Activated CD4-positive, alpha-beta T cell treated with anti-CD3 and anti-CD28 coated beads, Interleukin-2, amount 10 ng/mL, durations not matched to agents 24 days and 14 days (primary cell): ENCODE measurements at places on chromosomes 1 and 21. TPM values are rescaled to one million over a fixed set of nuclear protein-coding genes. Genes with fewer than 3 reads are reported as not detected.

The PSEN2 gene
- total RNA-seq = 10.4 and 10.7 TPM in 2 replicates

DNA sequence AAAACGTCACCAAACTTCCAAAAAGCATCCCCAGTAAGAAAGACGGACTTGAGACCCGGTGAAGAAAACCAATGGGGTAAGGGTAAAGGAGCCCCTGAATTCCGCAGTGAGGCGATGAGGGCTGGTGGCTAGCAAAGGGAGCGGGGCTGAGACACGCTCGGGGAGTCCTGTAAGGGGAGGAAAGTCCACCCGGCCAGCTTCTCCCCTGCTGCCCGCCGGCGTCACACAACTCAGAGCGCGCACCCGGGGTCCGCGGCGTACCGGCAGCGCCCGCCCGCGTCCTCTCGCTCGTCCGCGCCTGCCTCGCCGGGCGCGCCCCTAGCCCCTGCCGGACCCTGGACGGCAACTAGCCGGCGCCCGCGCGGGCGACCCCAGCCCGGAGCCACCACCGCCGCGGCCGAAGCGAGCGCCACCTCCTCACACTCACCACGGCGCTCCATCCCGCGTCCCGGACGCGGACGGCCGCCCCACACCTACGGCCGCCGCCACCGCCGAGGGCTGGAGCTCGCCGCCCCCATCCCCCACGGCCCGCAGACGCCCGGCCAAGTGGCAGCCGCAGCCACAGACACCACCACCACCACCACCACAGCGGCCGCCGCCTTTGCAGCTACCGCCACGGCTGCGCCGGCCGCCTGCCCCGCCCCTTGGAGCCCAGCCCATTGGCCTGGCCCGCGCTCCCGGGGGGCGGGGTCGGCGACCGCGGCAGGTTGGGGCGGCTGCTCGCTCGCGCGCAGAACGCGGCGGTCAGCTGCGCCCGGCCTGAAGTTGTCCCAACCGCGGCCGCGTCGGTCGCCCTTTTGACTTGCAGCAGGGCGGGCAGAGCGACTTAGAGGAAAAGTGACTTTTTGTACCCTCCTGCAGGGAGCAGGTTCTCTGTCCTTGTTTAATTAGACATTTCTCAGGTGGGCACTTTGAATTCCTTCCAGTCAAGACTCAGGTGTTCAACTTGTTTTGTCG lies 10.0 kb upstream of the ARHGAP29 start:
- H3K27ac ChIP-seq = no peak overlapping the region
- peaks cover 65% of the 10 kb centered on the region for H3K27me3 ChIP-seq
- peaks cover 7% of the 10 kb centered on the region for H3K4me1 ChIP-seq
- H3K36me3 ChIP-seq = no peaks in the 10 kb centered on the region

DNA sequence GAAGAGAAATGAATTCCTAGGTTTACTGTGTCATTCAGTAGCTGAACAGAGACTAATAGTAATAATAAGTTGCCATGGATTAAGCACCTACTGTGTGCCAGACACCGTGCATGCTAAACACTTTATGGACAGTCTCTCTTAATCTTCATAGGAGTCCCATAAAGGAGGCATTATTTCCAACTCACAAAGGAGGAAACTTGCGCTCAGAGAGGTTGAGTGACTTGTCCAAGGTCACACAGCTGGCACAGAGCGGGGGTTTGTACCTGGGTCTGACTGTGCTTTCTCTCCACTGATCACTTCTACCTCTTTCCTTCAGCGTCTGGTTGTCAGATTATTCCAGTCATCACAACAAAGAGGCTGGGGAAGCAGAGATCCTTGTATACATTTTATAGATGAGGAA lies 91.3 kb downstream of the KIRREL1 start:
- no peaks in the 10 kb centered on the region for H3K27me3 ChIP-seq
- DNase-seq = no peak
- no peak overlapping the region for H3K4me3 ChIP-seq
- no peaks in the 10 kb centered on the region for H3K36me3 ChIP-seq

GRCh38 chr1:200778766-200779165 lies 40.1 kb downstream of the CAMSAP2 start:
- no peak for DNase-seq
- no peaks in the 10 kb centered on the region for H3K36me3 ChIP-seq
- H3K27me3 ChIP-seq = no peaks in the 10 kb centered on the region
- H3K4me1 ChIP-seq = peaks cover 6% of the 10 kb centered on the region
- no peak overlapping the region for H3K4me3 ChIP-seq

GRCh38 chr1:234724516-234725176 lies 114.7 kb upstream of the IRF2BP2 start:
- peaks cover 5% of the 10 kb centered on the region for H3K36me3 ChIP-seq
- H3K4me1 ChIP-seq = peaks cover 93% of the 10 kb centered on the region
- peak overlapping the region; percentile 96 for H3K27ac ChIP-seq
- peak; percentile 81 for DNase-seq

DNA sequence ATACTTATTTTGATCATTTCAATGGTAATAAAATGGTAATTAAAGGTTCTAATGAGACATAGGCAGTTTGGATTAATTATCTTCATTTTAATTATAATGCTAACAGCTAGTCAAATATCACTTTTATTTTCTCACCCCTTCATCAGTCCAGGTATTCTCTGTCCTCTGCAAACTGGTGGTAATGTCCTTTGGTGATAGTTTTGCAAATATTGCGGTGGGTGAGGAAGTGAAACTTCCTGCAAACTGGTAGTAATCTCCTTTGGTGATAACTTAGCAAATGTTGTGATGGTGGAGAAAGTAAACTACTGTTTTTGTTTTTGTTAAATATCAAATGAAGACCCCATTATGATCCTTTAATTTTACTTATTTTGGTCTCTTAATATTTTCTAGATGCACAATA lies 209.0 kb downstream of the AMY1C start:
- no peaks in the 10 kb centered on the region for H3K27me3 ChIP-seq
- no peaks in the 10 kb centered on the region for H3K4me1 ChIP-seq
- H3K4me3 ChIP-seq = no peak overlapping the region
- no peak overlapping the region for H3K27ac ChIP-seq

DNA sequence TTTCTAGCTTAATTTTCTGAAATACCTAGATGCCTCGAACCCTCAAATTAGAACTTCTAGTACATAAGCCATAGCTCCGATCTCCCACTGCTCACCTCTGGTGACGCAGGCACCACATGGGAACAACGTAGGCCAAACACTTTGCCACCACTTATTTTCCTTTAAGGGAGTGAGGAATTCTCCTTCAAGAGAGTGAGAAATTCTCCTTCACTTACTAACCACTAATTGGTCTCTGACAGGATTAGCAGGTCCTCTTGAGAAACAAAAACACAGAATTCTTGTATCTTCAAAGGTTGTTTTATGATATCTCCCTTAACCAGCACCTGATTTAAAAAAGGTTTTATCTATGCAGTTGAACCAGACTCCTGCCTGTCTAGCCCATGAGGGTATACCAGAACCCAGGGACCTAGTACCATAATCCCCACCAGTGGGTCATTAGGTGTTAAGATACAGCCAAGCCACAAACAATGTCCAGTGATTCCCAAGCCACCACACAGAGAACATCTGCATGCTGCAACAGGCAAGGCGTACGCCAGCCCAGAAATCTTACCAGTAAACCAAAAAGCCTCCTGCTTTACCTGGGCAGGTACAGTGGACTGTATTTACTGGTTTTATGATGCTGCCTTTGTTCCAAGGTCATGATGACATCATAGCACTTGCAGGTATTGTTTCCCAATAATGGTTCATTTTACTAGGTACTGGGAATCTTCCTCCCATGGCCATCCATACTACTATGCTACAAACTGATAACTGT lies 20.3 kb upstream of the CXADR start:
- peaks cover 16% of the 10 kb centered on the region for H3K27me3 ChIP-seq
- H3K36me3 ChIP-seq = no peaks in the 10 kb centered on the region
- DNase-seq = no peak
- no peak overlapping the region for H3K27ac ChIP-seq

GRCh38 chr1:73604739-73605138 lies 593.2 kb downstream of the LRRIQ3 start:
- H3K4me3 ChIP-seq = no peak overlapping the region
- no peaks in the 10 kb centered on the region for H3K4me1 ChIP-seq
- DNase-seq = no peak
- H3K36me3 ChIP-seq = no peaks in the 10 kb centered on the region

DNA sequence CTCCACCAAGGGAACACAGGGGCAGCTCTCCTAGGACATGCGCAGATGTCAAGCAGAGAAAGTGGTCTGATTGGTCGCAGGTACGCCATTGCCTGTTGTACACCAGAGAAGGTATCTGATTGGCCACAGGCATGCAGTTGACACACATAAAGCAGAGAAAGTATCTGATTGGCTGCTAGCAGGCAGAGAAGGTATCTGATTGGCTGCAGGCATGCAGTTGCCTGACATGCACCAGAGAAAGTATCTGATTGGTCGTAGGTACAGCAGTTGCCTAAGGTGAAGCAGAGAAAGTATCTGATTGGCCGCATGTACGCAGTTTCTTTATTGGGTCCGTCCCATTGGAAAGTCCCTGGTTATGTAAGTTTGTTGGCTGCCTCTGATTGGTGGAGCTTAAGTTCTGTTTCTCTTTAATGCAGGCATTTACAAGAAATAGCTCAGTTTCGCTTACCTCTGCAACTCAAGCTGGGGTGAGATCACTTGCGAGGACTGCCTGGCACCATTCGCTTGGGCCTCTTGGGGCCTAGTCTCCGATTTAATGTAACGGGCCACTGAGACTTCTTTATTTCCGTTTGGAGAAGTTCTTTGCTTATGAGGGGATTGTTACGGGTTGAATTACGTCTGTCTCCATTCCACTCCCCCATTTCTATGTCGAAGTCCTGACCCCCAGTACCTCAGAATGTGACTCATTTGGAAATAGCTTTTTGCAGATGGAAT lies 74.2 kb downstream of the SIK1 start:
- peak overlapping the region; percentile 69 for H3K27ac ChIP-seq
- peaks cover 2% of the 10 kb centered on the region for H3K36me3 ChIP-seq
- H3K27me3 ChIP-seq = no peaks in the 10 kb centered on the region
- peak; percentile 84 for DNase-seq

The SLC16A4 gene
- total RNA-seq = 0.43 and 0.44 TPM in 2 replicates

The FAM72A gene
- 29.1 and 35.5 TPM in 2 replicates for total RNA-seq

- no peaks in the 10 kb centered on the region for H3K36me3 ChIP-seq
- no peak overlapping the region for H3K4me3 ChIP-seq
- no peaks in the 10 kb centered on the region for H3K4me1 ChIP-seq
Measured at GRCh38 chr1:241266121-241266520, 90.9 kb downstream of the RGS7 start.

- H3K4me3 ChIP-seq = no peak overlapping the region
- no peaks in the 10 kb centered on the region for H3K36me3 ChIP-seq
- no peak for DNase-seq
- H3K4me1 ChIP-seq = no peaks in the 10 kb centered on the region
Measured at GRCh38 chr1:231861541-231862481, 235.2 kb downstream of the DISC1 start.

The BMP8A gene
- total RNA-seq = not detected in 2 replicates

- H3K4me3 ChIP-seq = peak within 1 kb of the TSS; percentile 80
- DNase-seq = peak; percentile 92
- peak within 1 kb of the TSS; percentile 97 for H3K27ac ChIP-seq
- peaks cover 27% of the 10 kb centered on the region for H3K27me3 ChIP-seq
Measured at GRCh38 chr1:20185834-20186782, at the start of the genes PLA2G2C and UBXN10. PLA2G2C (minus strand) TSS chr1:20186518; CDS start chr1:20177363, 9,155 bp downstream. UBXN10 (plus strand) TSS chr1:20186096; CDS start chr1:20190562, 4,466 bp downstream.

DNA sequence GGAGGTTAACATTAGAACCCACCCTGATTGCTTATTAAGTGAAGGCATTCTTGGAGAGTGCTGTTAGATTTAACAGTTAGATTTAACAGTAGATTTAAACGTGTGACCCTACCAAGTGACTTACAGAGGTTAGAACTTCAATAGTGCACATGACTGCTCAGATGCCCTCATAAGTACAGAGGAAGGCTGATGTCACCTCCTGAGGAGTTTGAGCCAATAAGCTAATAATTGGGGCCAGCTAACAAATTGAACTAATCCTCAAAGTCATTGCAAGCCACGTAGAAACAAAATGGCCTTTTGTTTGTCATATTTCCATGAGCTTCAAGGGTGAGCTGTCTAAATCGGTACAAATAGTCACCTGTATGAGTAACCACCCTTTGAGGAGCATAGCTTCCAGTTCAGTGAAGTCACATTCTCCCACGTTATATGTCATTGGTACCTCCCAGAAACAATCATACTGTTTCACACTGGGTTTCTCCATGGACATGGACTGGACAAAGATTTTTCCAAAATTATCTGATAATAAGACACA lies 11.7 kb downstream of the AVPR1B start:
- H3K4me1 ChIP-seq = peaks cover 2% of the 10 kb centered on the region

GRCh38 chr1:226607821-226608220 lies 59.3 kb downstream of the STUM start:
- H3K4me3 ChIP-seq = no peak overlapping the region
- DNase-seq = no peak
- peaks cover 3% of the 10 kb centered on the region for H3K4me1 ChIP-seq
- H3K27me3 ChIP-seq = peaks cover 6% of the 10 kb centered on the region
- H3K36me3 ChIP-seq = no peaks in the 10 kb centered on the region

- peaks cover 2% of the 10 kb centered on the region for H3K36me3 ChIP-seq
- no peak overlapping the region for H3K4me3 ChIP-seq
- peaks cover 60% of the 10 kb centered on the region for H3K27me3 ChIP-seq
- no peak for DNase-seq
Measured at GRCh38 chr1:210252621-210253051, 20.0 kb downstream of the SERTAD4 start.

- no peak overlapping the region for H3K4me3 ChIP-seq
- no peaks in the 10 kb centered on the region for H3K4me1 ChIP-seq
- DNase-seq = no peak
- H3K27ac ChIP-seq = no peak overlapping the region
Measured at GRCh38 chr21:28111151-28111619, 881.5 kb downstream of the LTN1 start.

DNA sequence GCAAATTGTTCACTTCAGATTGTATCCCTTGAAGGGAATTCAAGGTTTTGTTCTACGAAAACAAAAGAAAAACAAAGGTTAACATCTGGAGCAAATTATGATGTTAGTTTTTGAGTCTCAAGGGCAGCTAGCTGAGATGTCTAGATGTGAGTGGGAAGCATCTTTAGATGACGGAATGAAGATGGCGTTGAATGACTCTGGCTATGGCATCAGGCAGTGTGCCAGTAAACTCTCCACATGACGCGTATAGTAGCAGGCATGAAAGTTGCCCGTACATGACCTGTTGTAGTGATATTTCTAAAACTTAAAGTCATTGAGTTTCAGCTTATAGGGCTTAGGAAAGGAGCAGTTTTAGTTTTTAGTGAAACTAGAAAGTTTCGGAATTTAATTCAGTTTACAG lies 12.3 kb upstream of the SDC3 start:
- peaks cover 21% of the 10 kb centered on the region for H3K27me3 ChIP-seq
- H3K27ac ChIP-seq = no peak overlapping the region
- H3K4me1 ChIP-seq = peaks cover 6% of the 10 kb centered on the region

GRCh38 chr1:17825273-17826164 lies 70.4 kb downstream of the ACTL8 start:
- no peak overlapping the region for H3K27ac ChIP-seq
- H3K27me3 ChIP-seq = peaks cover 1% of the 10 kb centered on the region
- no peaks in the 10 kb centered on the region for H3K36me3 ChIP-seq
- no peak overlapping the region for H3K4me3 ChIP-seq
- DNase-seq = no peak
- H3K4me1 ChIP-seq = no peaks in the 10 kb centered on the region

GRCh38 chr1:16617114-16617631 lies 3.8 kb upstream of the NBPF1 start:
- no peaks in the 10 kb centered on the region for H3K4me1 ChIP-seq
- H3K27me3 ChIP-seq = no peaks in the 10 kb centered on the region
- peak; percentile 72 for DNase-seq
- no peak overlapping the region for H3K27ac ChIP-seq
- no peak overlapping the region for H3K4me3 ChIP-seq
- no peaks in the 10 kb centered on the region for H3K36me3 ChIP-seq
